CD4-positive, alpha-beta T cell treated with Interleukin-15 for 4 hours (primary cell): ENCODE measurements at places on chromosomes 2 and 18.

DNA sequence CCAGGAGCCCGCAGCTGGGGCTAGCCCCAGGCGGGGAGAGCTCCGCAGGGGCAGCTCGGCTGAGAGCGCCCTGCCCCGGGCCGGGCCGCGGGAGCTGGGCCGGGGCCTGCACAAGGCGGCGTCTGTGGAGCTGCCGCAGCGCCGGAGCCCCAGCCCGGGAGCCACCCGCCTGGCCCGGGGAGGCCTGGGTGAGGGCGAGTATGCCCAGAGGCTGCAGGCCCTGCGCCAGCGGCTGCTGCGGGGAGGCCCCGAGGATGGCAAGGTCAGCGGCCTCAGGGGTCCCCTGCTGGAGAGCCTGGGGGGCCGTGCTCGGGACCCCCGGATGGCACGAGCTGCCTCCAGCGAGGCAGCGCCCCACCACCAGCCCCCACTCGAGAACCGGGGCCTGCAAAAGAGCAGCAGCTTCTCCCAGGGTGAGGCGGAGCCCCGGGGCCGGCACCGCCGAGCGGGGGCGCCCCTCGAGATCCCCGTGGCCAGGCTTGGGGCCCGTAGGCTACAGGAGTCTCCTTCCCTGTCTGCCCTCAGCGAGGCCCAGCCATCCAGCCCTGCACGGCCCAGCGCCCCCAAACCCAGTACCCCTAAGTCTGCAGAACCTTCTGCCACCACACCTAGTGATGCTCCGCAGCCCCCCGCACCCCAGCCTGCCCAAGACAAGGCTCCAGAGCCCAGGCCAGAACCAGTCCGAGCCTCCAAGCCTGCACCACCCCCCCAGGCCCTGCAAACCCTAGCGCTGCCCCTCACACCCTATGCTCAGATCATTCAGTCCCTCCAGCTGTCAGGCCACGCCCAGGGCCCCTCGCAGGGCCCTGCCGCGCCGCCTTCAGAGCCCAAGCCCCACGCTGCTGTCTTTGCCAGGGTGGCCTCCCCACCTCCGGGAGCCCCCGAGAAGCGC, 15.0 kb upstream of the GMPPA start:
- no peak for DNase-seq

DNA sequence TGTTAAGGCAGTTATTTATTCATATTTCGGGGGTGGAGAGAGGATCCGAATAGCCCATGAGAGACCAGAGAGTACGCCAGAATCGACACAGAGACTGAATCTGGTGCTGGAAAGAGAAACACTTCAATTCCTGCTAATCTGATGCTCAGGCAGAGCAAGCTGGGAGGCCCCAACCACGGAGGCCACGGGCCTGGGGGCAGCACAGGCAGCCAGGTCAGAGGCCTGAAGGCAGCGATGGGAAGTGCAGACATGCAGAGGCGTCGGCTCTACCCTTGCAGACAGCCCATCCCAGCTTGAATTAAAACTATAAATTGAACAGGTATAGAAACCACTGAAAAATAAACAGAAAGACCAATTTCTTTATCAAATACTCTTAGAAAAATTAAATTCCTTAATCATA, 50.6 kb downstream of the PXDN start:
- no peak for DNase-seq

GRCh38 chr2:133959066-133959465, 294.8 kb upstream of the MGAT5 start:
- no peak for DNase-seq

DNA sequence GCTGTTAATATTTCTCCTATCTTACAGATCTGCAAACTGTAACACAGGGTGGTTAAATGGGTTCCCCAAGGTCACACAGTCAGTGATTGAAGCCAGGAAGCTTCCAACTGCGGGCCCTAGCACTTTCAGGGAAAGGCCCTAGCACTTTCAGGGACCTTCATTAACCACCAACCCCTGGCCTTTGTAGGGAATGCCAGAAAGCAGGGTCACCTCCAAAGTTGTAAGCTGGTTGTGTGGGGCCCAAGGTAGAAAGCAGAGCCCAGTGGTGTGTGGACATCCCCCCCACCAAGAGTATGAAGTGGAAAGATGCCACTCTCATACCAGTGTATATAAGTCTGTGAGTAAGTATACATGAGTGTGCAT, 4.4 kb downstream of the DLX2 start:
- DNase-seq = no peak

DNA sequence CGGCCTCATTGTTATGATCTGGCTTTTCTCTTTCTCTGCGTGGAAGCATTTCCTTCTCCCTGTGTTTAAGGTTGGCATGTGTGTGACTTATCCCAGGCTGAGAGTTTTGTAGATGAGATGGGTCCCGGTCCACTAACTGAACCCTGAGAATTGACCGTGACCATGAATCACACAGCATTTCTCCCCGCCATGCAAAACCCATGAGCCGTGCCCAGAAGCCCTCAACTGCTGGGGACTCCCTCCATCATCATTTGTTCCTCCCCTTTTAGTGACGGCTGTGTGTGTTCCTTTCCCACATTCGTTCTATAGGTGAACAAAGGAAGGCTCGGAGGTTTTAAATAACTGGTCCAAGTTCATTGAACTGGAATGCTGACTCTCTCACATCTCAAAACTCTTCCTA, 30.1 kb upstream of the TXNDC2 start:
- DNase-seq = no peak

DNA sequence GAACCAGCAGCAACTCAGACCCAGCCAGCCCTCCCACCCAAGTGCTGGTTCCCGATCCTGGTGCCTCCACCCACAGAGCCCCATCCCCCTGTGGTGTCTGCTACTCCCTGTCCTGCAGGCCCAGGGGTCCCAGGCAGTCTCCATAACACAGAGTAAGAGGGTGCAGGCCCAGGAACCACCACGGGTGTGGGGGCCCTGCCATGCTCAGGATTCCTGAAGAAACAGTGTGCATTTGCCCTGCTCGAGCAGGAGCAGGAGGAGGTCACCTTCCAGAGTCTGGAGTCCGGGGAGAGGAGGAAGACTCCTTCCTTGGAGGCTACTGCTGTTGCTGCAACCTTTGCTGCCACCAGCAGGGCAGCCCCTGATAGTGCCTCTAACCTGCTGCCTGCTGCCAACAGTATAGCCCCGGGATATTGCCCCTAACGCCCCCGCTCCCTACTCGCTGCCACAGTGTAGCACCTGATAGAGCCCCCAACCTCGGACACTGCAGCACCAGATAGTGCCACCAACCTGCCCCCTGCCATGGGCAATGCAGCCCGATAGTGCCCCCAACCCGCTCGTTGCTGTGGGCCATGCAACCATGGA, 46.8 kb upstream of the ANKRD62 start:
- DNase-seq = no peak

DNA sequence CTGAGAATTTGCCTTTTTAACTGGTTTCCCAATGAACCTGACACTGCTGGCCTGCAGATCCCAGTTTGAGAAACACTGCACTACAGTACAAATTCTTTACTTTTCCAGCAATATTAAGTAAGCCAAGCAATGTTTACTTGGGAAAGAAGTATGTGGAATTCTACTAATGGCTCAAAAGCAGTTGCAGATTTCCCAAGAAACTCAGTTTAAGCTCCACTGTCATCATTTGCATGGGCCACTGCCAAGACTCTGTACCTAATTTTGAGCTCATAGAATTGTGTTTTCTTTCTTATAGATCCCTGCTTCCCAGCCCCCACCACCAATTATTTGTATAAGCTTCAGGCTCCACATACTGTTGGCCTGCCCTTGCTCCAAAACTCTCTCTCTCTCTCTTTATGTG, 676.1 kb downstream of the RNF144A start:
- DNase-seq = no peak
